ENCODE measurements at places on chromosomes 16 and 17.

DNA sequence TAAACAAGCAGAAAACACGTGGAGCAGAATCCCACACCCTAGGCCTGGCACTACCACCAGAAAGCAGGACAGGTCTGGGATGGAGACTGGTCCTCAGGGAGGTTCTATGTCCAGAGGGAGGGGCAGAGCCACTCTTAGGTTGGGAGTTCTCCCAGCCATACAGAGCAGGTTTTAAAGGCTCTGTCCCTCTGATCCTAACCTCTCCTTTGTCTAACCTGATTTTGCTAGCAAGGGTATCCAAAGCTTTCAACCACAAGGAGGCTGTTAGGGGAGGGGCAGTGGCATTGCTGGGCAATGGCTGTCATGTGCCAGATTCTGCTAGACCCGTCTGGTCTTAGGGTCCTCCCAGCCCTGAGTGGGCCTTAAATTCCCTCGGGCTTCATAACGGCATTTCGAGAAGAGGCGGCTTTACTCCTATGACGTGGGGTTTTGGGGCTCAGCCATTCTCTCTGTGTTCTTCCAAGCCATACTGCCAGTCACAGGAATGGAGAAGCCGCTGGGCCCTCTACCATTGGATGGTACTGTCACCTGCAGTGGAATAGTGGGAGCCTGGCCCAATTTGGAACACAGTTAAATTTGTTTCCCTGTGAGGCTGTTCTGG, 5.7 kb downstream of the TPPP3 start:
- DNase-seq: no peak

DNA sequence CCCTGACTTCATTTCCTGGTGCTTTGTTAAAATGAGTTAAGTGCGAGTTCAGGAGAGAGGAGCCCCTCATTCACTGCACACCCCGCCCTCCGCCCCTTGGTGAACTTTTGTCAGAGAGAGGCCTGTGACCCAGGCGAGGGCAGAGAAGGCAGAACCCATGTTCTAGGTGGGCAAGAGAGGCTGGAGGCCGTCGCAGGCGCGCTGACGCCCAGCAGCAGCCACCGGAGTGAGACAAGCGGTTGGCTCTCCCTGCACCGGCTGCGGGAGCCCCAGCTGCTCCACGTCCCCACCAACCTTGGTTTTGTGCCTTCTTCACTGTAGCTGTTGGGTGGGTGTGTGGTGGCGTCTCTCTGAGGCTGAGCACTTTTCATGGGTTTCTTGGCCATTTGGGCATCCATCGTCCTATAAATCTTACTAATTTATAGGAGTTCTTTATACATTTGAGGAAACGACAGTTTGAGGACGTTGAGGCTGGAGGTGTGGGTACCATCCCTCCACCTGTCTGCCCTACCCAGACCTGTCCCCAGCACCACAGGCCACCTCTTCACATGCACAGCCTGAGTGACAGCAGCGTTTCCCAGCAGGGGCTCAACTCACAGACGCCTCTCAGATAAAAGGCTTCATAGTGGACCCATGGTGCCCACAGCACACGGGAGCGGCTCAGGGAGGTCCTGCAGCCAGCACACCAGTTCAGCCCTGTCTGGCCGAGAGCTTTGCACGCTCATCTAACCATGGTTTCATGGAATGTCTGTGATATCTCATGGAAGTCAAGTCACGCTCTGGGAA, 45.2 kb upstream of the CBFA2T3 start:
- no peak for DNase-seq

GRCh38 chr17:4304417-4305027, 40.7 kb upstream of the ANKFY1 start:
- peak; percentile 53 for DNase-seq

- no peak for DNase-seq
Measured at GRCh38 chr17:31446195-31446967, 54.9 kb downstream of the RAB11FIP4 start.

DNA sequence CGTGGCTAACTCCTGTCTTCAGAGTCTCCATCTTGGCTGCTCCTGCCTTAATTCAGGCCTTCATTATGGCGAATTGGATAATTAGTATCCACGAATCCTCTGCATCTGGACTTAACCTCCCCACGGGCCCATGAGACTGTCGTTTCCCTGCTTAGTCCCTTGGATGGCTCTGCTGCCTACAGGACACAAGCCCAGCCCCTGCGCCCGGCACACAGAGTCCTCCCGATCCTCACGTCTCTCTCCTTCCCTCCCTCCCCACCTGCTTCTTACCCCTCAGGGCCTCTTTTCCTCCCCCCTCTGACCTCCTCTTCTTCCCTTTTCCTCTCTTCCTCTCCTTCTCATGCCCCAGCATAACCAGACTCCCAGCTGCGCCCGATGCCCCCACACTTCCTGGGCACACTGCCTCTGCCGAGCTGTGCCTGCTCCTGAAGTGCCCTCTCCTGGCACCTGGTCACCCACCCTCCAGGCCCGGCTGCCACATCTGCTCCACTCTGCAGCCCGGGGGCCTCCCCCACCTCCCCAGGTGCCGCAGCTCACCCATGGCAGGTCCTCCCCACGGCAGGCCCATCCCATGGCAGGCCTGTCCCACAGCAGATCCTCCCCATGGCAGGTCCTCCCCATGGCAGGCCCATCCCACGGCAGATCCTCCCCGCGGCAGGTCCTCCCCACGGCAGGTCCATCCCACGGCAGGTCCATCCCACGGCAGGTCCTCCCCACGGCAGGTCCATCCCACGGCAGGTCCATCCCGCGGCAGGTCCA, 45.9 kb downstream of the RPH3AL start:
- DNase-seq: no peak

DNA sequence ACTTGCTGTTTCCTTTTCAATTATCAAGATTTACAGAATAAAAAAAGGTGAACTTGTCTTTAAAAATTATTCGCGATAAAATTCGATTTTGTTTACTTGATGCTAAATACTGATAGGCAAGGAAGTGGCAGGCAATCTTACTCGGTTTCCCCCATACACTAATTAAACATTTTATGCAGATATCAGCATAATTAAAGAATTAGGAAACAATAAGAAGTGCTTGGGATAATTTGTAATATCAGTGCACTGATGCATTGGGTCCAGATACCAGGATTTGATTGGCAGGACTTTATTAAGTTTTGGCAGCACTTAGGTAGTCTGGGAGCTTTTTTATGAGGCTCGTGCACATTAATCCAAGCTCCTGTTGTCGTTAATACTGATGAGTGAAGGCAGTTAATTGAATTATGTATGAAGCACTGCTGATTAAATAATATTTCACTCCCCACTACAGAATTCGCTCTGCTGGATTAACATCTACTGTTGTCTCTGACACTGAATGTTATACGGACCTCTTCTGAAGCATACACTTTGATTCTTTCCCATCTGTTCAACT, 165.6 kb downstream of the CA10 start:
- DNase-seq: no peak

GRCh38 chr16:85639529-85640253, 26.6 kb downstream of the GSE1 start:
- DNase-seq: no peak

DNA sequence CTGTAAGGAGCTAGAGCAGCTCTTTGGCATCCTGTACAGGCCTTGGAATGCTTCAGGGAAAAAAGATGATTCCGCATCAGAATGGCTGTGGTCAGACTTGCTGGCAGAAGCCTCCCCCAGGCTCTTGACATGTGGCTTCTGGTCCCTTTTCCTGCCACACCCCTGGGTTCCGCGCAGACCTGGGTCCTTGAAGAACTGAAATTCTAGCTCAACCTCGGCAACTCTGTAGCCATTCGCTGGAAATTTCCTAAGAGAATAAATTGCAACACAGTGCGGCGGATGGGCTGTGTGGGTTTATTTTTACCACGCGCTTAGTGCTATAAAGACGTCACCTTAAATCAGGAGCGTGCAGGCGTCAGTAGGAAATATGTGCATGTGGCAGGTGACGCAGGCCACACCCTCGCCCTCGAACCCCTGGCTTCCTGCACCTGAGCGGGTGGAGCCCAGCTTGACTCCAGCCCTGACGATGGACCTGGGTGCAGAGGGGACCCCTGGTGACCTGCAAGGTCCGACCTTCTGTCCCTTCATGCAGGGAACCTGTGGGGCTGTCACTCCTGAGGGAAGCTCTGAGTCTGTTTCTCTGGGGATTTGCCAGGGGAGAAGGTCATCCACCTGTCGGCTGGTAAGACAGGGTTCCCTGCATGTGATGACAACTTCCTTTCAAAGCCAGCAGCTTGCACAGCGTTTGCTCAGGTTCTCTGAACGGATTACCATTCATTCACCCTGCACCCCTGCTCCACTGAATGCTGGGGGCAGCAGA, 46.3 kb downstream of the METRNL start:
- no peak for DNase-seq

DNA sequence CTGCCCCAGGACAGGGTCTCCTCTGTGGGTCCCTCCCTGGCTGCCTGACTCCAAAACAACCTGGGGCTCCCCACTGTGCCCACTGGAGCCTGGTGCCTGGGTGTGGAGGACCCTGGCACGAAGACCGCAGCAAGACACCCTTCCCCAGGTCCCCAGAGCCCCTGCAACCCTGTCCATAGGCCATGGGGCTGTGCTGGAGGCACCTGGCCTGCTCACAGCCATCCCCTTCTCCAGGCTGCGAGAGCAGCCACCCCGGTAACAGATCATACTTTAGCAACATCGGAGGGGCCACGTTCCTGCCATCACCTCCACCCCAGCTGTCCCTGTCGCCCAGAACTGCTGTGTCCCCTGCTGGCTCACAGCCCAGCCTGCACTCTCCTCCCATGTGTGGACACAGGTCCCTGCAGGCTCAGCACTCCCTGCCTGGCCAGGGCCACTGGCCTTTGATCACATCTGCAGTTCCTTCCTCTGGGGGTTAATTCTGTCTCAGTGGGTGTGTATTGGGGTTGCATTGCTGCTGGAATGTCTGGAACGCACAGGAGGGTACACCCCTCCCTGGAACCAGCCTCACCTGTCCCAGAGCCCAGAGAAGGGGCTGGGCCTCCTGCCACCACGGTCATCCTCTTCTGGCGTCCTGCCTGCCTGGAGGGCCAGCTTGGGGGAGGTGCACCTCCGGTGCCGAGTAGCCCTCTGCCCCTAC, 12.2 kb downstream of the PPL start:
- DNase-seq: no peak

DNA sequence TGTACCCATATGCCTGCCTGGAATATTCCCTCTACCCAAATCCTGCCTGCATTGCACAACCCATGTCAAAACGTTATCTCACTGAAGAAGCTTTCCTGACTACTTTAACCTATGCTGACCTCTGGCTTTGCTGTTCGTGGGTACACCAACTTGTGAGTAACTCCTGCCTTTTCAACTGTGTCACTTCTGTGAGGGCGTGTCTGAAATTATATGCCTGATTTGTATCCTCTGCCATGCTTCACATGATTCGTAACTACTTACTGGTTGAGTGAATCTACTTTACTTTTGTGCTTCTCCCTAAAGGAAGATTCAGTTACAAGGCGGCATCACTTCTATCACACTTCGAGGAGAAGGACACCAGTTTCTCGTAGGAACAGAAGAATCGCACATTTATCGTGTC, 33.3 kb upstream of the USP43 start:
- no peak for DNase-seq

DNA sequence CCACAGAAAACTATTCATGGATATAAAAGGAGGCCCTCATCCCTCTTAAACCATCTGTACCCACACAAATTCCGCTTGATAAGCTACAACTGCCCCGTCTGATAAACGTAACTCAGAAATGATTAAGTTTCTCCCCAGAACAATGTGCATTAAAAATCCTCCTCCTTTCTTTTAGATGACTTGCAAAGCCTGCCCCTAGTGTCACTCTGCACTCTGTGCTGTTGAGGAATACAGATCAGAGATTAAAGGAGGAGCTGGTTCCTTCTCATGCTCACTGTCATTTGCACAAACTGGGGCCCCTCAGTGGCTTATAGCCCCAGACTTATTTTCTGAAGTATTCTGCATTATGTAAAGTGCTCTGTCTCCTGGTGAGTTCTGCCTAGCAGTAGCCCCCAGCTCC, 33.3 kb downstream of the CDRT15 start:
- DNase-seq: no peak

- no peak for DNase-seq
Measured at GRCh38 chr17:28704219-28704858, 7.3 kb downstream of the PROCA1 start.

DNA sequence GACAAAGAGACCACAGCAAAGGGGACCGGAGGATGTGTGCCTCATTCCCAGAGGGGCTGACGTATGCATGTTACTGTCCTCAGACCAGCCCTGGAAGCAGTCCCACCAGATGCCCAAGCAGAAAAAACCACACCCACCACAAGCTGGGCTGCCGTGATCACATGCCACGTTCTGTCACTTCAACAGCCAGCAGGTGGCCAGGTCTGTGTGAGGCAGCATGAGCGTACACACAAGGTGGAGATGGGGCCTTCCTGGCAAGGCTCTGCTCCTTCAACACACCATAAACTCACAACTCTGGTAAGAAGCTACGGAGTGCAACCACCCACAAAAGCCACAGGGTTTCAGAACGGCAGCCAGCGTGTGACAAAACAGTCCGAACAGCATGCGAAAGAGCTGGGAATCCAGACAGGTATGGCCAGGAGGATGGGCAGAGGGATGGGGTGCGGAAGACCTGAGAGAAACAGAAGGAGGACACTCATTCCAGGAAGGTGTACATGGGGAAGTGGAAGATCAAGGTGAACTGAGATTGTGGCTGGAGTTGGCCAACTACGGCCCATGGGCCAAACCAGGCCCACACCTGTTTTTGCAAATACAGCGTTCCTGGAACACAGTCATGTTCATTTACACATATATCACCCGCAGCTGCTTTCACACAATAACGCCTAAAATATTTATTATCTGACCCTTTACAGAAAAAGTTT, 27.9 kb downstream of the MBTPS1 start:
- DNase-seq: no peak

- DNase-seq: no peak
Measured at GRCh38 chr17:45990886-45991285, 8.2 kb upstream of the STH start.

GRCh38 chr16:67399218-67399733, 6.0 kb upstream of the TPPP3 start:
- no peak for DNase-seq

- DNase-seq: no peak
Measured at GRCh38 chr17:60759756-60760155, 82.1 kb downstream of the BCAS3 start.

DNA sequence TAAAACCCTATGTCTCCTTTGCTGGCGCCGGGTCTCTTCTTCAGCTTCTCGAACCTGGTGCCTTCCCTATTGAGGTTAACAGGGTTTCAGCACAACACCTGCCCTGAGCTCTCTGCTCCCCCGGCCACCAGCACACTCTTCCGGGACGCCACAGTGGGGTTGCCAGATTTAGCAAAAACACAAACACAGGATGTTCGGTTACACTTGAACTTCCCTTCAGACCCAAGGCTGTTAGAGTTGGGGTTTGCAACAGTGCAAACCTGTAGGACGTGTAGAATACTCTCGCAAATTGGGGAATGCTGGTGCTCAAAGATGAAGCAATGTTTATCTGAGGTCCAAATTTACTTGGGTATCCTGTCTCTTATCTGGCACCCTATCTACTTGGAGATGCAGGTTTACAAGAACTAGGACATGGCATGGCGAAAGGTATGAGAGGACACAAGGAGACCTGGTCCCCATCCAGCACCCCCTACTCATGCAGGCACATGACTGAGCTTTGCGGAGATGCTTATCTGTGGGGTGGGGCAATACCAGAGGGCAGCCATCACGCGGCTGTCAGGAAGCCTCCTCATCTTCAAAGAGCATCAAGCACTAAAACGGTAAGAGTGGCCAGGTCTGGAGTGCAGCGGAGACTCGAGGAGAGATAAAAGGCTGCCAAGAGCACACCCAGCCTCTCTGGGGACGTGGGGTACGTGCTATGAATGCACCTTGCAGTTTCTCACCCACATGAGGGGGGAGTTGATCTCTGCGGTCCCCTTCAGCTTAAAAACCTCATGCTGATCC, 52.8 kb downstream of the SDK2 start:
- no peak for DNase-seq

- no peak for DNase-seq
Measured at GRCh38 chr17:78372841-78373240, 5.6 kb upstream of the PGS1 start.

GRCh38 chr17:73887739-73888138, 243.5 kb upstream of the SDK2 start:
- no peak for DNase-seq

Data from NCI-H748 treated with DMSO at 0.1 percent for 48 hours (cell line).